LoVo (cell line): ENCODE measurements at places on chromosomes 6 and 20.

- DNase-seq, result no peak
Observed at GRCh38 chr20:52818491-52818890, 153.7 kb upstream of the TSHZ2 start.

- DNase-seq, result peak; percentile 22
Observed at GRCh38 chr20:34190679-34191090, 50.5 kb upstream of the ASIP start.

DNA sequence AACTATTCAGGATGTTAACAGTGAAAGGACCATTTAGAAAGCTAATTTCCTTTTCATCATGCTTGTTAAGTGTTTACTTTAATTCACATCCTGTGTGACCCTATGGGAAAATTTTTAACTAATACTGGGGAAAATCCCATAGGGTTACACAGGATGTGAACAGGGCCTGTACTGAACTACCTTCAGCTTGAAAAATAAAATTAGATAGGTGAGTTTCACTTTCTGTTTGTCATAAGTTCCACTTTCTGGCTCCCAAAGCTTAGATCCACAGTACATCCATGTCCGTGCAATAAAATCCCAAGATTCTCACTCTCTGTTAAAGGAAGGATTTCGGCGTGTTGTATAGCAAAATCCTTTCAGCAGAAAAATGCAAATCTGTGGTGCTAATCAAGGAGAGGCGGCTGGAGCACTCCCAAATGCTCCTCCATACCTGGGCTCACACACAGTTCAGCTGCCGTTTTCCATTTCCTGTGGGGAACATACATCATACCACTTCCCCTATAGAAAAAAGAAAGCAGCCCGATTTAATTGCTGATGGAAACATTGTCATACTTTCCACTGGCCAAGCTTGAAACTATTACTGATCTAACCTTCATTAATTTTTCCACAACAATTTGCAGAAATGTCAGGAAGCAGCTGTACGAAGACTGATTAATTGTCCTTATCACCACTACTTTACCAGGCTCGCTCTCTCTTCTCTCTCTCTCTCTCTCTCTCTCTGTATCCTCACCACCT, 125.2 kb downstream of the HIVEP2 start:
- no peak for DNase-seq

DNA sequence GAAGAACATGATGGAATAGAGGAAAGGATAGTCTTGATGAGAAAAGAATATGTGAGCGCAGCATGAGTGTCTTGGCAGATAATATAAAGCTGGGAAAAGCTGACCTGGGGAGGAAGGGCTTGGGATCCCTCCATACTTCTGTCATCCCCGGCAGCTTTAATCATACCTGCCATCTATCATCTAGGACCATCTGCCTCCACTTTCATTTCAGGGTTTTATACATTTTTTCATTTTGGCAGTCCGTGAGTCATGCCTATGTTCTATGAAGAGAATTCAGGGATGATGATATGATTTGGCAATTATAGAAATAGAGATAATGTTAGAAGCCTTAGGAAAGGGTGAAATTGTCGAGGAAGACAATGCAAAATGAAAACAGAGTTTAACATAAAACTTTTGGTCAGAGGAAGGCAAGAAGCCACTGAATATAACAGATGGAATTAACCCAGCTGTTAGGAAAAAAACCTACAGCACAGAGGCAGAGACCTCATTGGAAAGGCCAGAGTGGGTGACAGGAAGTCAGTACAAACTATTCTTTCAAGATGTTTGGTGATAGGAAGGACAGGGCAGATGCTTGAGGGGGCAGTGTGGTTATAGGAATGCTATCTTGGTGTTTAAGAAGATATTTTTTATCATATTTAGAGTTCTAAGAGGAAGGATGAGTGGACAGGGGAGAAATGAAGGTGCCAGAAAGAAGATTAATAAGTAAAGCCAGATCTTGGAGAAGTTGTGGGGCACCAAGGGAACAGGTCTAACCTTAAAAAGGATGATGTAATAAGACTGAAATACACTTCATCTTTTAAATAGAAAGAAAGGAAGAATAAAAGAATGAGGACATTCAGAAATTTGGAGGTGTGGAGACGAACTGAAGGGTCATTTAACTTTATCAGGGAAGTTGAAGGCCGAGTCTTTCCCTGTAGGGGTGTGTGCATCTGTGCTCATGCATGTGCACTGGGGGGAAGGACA, 37.8 kb downstream of the MARCKS start:
- DNase-seq, result no peak

GRCh38 chr20:44075950-44076232, 111.1 kb downstream of the JPH2 start:
- no peak for DNase-seq

DNA sequence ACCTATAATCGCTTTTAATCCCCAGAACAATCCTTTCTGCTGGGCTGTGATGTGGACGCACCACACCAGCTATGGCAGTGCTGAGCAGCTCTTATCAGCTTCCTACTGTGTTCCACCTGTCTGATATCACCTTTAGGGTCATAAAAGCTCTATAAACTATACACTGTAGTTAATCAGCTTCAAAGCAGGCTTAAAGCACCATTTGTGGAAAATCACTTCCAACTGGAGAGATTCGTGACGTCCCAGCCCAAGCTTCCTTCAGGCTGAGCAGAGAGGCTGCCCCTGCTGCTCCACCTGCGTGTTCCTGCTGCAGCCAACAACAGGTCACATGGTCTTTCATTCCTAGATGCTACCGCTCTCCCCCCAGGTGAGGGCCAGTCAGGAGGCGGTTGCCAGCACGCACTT, 156.5 kb downstream of the SMOC2 start:
- DNase-seq, result no peak

DNA sequence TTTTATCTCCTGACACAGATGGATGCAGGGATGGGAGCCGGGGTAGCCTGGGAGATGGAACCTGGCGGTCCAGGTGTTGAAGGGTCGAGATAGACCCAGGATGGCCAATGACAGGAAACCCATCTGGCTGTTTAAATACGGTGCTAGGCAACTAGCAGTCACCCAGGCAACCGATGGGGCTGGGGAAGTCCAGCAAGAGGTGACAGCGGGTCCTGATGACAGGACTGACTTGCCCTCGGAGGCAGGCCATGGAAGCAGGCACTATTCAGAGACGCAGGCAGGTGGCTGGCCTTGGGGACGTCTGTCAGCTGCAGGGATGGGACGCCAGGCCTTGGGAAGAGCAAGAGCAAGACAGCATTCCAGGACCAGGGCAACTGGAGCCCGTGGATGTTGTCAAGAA, 135.4 kb upstream of the RALGAPA2 start:
- no peak for DNase-seq

- DNase-seq, result no peak
Observed at GRCh38 chr6:23823421-23823820, 302.6 kb upstream of the NRSN1 start.

DNA sequence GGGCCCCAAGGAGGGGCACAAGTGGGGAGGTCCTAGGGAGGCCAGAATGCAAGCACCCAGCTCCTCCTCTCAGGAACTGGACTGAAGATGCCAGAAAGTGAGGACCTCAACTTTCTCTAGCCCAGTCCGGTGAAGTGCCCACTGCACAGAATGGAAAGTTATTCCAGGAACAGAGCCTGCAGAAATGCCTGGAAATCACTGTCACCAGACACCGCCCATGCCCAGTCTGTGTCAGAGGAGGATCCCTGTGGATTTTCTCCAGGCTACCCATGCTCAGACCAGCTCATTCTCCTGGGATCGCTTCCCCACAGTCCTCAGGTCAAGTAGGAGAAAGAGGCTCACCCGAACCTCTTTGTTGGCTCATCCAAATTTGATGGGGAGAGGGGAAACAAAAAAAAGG, 6.5 kb downstream of the PRPH2 start:
- no peak for DNase-seq

- no peak for DNase-seq
Observed at GRCh38 chr6:165704045-165704748, 41.2 kb upstream of the PDE10A start.

DNA sequence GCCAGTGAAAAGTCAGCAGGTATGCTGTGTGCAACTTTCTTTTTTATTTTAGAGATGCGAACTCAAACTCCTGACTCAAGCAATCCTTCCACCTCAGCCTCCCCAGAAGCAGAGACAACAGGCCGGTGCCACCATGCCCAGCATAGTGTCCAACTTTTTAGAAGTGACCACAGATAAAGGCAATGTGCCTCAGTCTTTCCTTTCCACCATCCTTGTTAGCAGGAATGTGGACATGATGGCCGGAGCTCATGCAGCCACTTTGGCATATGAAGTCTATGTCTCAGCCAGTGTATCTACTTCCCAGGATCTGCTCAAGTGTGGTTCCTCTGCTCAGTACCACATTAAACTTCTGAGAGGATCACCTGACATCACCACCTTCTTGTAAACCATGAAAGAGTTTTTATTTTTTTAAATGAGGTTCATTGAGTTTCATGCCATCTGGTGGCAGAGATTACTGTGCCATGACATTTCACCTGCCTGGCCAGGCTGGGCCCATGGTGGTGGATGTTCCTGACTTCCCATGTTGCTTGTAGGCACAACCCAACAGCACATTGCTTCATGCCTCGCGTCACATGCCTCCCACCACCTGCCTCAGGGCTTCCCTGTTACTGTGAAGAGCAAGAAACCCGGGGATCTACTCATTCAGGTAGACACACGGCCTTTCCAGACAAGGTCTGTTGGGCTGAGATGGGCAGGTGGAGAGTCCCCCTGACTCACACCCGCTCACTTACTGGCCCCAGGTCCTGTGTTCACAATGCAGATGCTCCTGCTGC, 216.5 kb downstream of the LY86 start:
- DNase-seq, result no peak

DNA sequence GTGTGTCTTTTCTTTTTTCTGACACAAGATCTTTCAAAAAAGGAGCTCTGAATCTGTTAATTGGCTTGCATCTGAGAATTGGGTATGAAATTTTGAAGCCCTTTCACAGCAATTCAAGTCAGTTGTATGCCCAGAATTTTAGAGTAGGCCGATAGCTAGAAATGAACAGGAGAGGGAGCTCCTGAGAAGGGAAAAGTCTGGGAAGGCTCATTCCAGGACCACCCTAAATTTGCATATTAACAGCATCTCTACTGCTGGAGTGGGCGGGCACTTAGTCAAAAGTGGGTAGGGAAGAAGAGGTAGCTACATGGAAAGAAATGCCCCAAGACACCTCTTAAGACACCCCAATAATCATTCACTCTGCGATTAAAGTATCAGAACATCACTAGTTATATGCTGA, 928.3 kb downstream of the TBC1D32 start:
- DNase-seq, result no peak

- no peak for DNase-seq
Observed at GRCh38 chr6:159017757-159018559, 18.0 kb upstream of the RSPH3 start.

DNA sequence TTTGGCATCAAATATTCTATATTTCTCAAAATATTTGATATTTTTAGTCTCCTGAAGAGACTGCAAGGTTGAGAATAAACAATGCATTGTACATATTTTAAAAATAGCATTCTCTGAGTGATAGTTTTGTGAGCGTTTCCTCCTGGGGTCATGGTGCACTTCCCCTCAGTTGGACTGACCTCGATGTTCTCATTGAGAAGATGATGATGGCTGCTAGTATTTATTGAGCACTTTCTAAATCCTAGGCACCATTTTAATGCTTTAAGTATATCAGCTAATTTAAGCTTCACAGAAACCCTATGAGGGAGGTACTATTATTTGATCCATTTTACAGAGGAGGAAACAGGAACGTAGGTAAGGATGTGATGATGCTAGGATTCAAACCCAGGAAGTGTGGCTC, 18.2 kb downstream of the DSE start:
- no peak for DNase-seq

DNA sequence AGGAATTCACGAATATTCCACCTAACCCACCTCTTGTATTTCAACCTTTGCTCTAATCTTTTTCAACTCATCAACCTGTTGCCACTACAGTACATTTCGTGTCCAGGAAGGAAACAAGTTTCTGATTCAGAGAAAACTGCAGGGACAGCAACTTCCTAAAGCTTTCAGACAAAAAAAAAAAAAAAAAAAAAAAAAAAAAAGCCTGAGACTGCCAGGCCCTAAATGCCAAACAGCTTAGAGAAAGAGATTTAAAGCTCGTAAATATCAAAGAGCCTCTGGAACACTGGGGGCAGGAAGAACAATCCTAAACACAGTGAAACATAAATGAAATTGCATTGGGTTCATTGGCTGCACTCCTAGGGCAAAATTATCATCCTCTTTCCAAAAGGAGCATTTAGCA, 411.2 kb upstream of the SPTLC3 start:
- no peak for DNase-seq

DNA sequence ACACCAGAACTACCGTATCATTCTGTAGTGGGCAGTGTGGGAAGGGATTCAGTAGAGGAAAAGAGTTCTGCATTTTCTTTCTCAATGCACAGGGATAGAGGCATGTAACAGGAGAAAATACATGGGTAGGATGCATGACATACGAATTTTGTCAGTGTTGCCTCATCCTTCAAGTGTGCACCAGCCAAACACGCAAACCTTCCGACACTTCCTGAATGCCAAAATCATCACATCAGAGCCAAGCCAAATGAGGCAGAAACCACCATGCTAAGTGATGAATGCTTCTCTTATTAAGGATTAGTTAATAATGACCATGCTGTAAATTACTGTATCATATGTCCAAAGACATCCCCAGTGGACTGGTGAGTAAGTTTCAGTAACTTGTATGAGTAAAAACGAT, 27.3 kb downstream of the RAMACL start:
- no peak for DNase-seq

GRCh38 chr6:144029452-144029851, 21.4 kb upstream of the PLAGL1 start:
- no peak for DNase-seq

DNA sequence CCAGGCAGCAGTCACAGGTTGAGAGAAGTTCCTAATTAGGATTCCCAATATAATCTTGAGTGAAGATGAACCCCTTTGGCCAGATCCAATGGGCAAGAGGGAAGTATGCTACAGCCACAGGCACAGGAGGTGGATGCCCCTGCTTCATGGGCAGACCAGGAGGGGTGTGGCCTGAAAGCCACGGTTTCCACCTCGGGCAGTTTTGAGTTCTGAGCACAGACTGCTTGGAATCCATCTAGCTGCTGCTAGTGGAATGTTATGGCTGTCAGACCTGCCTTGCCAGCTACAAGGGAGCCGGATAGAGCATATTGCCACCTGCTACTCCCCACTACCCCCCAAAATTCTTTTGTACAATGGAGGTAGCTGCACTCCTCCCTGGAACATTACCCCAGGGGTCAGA, 672.9 kb downstream of the HACE1 start:
- DNase-seq, result no peak

DNA sequence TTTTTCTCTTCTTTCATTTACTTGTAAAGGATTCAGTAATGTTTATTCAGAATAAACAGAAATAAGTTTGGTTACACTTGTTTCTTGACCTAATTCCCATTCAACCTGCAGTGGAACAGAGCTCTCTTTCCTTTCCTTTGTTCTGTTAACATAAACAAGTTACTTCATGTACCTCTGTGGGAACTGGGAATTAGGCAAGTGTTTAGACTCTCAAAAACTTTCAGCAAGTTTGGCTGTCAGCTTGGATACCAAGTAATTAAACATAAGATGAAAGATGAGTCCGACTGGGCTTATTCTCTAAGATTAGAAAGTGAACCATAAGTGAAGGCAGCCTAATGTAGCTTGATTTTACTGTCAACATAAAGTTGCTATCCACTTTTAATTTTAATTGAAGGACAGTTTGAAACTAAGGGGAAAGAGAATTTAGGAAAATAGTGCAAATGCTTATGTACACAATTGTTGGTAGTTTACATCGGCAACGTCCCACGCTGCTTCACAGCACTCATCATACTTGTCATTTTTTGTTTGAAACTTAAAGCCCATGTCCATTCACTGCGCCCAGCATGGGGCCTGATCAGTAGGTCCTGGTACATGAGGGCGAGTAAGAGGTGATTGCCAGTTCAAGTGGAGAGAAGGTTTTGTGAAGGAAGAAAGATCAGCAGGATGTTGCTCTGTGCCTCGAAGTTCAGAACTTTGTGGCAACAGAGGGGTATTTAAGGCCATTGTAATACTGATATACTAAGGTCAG, 113.0 kb downstream of the PLEKHG1 start:
- DNase-seq, result no peak
